ENCODE measurements at places on chromosomes 2 and 18.
A peak's percentile ranks its signal among the peaks of the same experiment; 100 is the strongest.

DNA sequence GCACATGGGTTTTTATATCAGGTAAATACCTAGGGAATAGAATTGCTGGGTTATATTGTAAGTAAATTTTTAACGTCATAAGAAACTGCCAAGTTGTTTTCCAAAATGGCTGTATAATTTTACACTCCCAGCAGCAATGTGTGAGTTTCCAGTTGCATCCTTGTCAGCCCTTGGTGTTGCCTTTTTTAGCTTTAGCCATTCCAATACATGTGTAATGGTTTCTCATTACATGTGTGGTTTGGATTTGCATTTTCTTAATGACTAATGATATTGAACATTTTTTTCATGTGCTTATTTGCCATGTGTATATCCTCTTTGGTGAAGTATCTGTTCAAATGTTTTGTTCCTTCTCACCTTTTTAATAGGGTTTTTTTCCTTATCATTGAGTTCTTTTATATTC is 70.8 kb downstream of the ABI2 start:
- DNase-seq: no peak

DNA sequence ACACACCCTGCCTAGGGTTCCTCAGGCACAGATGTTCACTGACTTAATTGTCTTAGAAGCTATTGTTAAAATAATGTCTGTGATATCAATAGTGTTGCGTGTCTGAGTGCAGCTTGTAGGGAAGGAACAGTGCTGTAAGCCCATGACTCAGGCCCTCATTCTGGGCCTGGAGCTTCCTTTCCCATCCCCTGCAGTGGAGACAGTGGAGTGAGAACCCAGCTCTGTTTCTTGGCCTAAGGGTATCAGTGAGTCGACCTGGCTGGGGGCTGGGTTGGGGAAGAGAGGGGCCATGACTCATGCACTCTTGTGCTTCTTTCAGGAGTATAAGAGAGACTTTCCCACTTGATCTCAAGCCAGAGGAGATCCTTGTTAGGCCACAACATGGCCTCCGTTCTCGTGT is 106.8 kb downstream of the HRH4 start:
- DNase-seq: no peak

GRCh38 chr2:102294802-102295489 is 16.4 kb upstream of the IL1RL1 start:
- no peak for DNase-seq

- DNase-seq: no peak
Observed at GRCh38 chr2:56334622-56335021, 150.8 kb downstream of the CCDC85A start.

GRCh38 chr2:158637357-158637756 is 157.8 kb upstream of the DAPL1 start:
- no peak for DNase-seq

GRCh38 chr2:5696404-5696944 is 4.3 kb downstream of the SOX11 start:
- peak; percentile 74 for DNase-seq

GRCh38 chr2:11079136-11079824 is 76.0 kb upstream of the SLC66A3 start:
- DNase-seq: no peak

- DNase-seq: peak; percentile 46
Observed at GRCh38 chr18:28065031-28065792, 111.7 kb downstream of the CDH2 start.

- no peak for DNase-seq
Observed at GRCh38 chr2:25401307-25402026, 59.7 kb upstream of the DNMT3A start.

DNA sequence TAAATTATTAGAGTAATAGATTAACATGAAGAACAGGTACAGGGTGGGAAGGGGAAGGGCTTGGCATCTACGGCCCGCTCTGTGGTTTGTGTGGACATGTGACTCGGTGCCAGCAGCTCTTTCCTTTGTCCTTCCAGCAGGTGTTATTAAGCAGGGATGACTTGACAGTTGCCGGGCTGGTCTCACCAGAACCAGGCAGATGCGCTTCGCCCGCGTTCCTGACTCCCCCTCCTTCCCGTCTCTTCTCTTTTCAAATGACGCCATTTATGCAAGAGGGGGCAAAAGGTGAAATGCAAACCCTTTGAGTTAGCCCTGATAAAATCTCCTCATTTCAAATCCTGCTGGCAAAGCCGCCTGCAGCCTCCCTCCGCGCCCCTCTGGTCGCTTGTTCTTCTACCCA is 38.9 kb upstream of the MGAT4A start:
- DNase-seq: no peak

Data from A673 (cell line).